ENCODE measurements at places on chromosomes 7 and 10. TPM values are rescaled to one million over a fixed set of nuclear protein-coding genes. Genes with fewer than 3 reads are reported as not detected.

Gene SFRP5
- 1.1 TPM for total RNA-seq

GRCh38 chr7:28481091-28481926, 69.0 kb downstream of the CREB5 start:
- no peak for DNase-seq

DNA sequence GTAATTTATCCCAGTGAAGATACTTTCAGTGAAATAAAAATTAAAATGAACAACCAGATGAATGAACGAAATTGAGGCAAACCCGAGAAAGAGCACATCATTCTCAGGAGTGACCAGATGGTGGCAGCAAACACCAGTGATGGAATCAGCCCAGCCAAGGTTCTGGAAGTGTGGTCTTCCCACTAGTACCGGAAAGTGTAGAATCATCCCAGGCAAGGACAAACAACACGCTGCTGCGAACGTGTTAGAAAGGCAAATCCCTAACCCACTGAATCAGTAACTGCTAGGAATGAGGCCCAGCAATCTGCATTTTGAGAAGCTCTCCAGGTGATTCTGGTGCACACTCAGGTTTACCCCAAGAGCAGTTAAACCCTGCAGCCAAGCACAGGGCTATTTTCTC, 15.5 kb upstream of the SLC18A3 start:
- no peak for DNase-seq

Gene MCM7
- 44.6 TPM for total RNA-seq

DNA sequence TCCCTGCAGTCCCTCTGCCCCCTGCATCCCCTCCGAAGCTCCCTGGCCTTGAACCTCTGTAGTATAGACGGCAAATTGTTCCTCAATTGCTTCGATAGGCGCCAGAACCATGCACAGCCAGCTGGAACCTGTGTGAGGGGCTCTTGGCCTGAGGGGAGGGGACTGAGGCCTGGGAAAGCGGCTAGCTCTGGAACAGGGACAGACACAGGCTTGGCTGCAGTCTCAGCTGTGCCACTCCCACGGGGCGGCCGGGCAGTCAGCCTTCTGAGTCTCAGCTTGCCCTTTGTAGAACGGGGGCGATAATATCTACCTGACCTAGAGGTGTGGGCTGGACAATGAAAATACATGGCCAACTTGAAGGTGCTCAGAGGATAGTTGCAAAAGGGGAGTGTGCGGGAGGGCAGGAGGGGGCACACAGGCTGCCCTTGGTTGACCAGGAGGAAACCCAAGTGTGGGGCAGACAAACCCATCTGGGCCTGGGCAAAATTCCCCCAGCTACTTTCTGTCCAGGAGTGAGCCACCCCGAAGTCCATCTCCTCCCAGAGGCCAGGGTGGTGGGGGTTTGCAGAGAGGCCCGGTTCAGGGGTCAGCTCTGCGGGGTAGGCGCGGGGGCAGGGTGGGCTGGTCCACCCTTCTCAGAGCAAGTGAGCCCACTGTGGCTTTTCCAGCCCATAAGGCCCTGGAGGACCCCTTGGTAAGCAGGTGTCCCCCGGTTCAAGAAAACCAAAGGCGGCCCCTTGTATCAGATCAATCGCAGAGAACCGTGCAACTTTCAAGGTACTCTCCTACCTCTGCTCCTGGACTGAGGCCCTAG, 4.6 kb downstream of the CRYGN start:
- DNase-seq: no peak

Gene FAM180A
- 0.63 TPM for total RNA-seq

Gene LRRC61
- total RNA-seq: 3.7 TPM

- no peak for DNase-seq
These were observed 8.8 kb downstream of the TNS3 start for GRCh38 chr7:47572939-47573757.

Measured in urinary bladder (tissue), 4 donors.